Posterior cingulate gyrus (tissue), 11 donors: ENCODE measurements at places on chromosomes 7 and 10.

GRCh38 chr10:91799612-91799975 is 1.4 kb downstream of the TNKS2 start:
- DNase-seq: no peak

- no peak for DNase-seq
Observed at GRCh38 chr10:47109906-47110305, 190.1 kb upstream of the GDF10 start.

- DNase-seq: no peak
Observed at GRCh38 chr7:96740130-96740529, 30.5 kb upstream of the SEM1 start.

GRCh38 chr10:5573968-5574641 is 49.3 kb downstream of the CALML3 start:
- DNase-seq: peak; percentile 37

- DNase-seq: no peak
Observed at GRCh38 chr7:75546237-75547015, 54.3 kb downstream of the SPDYE5 start.
